Hematopoietic multipotent progenitor cell treated with erythropoietin and hydrocortisone succinate and interleukin-3 and kit ligand, for 4 days (in vitro differentiated cells): ENCODE measurements at places on chromosomes 6 and 20.

DNA sequence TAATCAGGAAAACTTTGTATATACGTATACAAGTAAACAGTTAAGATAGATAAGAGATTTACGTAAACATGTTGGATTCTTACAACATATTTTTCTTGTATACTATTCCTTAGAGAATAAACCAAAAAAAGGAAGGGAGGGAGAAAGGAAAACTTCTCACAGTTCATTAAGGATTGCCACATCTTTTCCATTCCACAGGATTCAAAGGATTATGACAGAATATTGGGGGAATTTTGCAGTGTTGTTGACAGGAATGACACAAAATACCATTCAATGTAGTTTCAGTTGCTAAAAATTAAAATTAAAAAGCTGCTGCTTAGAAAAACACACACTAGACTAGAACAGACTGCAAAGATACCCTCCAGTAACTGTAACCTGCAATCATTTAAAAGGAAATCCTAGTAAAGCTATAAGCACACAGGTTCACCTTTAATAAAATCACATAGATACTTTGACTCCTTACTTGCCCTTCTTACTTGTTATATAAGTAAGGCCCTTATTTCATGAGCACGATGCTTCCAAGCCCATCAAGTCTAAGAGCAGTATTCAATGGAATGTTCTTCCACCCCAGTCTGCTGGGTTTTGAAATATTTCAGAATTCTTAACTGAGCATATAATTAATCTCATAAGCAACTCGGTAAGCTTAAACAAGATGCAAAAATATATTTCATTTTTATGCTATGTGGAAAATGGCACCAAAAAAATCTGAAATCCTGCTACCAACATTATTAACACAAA, 107.8 kb downstream of the SMLR1 start:
- DNase-seq, result no peak

DNA sequence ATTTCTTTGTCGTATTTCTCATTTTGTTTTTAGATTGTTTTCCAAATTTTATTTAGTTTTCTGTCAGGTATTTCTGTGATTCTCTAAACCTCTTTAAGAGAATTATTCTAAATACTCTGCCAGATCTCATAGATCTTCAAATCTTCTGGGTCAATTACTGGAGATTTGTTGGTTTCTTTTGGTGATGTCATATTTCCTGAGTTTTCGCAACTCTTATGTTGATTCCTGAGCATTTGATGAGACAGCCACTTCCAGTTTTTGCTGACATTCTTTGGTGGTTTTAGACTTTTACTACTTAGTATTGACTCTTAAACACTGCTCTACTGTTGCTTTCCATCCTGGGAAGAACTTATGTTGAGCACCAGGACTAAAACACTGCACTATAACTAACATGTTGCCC, 21.9 kb downstream of the ADGB start:
- DNase-seq, result peak; percentile 13

GRCh38 chr6:43614396-43614730, 14.7 kb downstream of the GTPBP2 start:
- no peak for DNase-seq

DNA sequence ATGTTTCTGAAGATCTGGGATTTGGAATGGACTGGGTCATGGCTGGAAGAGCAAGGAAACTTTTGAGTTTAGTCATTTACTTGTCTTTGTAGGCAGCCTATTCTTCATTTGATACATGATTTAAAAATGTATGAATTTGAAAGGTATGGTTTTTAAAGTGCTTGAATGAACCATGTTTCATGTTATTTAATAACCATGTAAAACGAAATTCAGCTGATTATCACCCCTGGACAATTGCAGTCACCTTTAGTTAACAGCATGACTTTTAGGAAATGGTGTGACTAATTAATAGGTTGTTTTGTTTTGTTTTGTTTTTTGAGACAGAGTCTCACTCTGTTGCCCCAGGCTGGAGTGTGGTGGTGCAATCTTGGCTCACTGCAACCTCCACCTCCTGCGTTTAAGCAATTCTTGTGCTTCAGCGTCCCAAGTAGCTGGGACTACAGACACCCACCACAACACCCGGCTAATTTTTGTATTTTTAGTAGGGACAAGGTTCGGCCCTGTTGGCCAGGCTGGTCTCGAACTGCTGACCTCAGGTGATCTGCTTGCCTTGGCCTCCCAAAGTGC, 2.1 kb downstream of the STX11 start:
- DNase-seq, result no peak

DNA sequence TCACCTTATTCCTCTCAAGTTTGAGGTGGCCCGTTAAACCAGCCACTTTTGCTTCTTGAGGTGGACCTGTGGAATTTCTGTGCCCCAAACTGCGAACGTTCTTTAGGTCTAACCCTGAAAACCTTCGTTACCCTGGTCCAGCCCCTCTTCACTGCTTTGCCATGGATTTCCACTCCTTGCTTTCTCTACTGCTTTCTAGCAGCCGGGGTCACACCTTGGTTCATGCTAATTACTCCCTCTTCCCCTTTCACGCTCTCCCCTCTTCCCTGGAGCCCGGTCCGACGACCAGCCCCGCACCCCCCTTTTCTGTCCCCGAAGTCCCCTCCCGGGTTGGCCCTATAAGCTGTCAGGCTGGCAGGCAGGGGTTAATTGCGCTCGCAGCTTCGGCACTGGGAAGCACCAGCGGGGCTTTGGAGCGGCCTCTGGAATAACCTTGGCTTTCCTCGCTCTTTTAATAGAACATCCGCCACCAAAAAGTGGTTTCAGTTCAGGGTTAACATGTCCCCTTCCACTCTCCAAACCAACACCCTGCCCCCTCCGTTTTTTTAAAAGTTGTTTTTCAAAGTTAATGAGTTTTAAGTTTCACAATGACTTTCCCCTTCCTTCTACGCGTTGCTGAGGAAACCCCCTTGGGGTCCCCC, 1.4 kb upstream of the HIVEP1 start:
- peak; percentile 65 for DNase-seq

- no peak for DNase-seq
These were observed 1959.2 kb upstream of the DEFB115 start for GRCh38 chr20:29298271-29298590.

- peak; percentile 76 for DNase-seq
These were observed 92.2 kb downstream of the CEP57L1 start for GRCh38 chr6:109187399-109188114.

DNA sequence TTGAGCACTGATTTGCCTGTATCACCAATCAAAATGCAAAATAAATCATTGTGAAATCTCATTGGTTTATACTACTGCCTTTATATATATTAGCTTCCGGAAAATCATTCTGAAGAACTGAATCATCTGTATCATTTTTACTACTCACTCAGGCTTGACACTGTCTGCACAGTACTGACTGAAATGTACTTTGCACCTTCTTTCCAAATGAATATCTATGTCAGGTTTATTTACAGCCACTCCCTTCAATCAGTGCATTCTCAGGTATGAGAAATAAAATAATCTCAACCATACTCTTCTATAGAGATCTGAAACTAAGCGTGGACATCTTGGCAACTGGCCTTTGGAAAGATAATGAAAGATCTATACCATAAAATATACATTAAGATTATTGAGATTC, 2.7 kb downstream of the KHDRBS2 start:
- no peak for DNase-seq

DNA sequence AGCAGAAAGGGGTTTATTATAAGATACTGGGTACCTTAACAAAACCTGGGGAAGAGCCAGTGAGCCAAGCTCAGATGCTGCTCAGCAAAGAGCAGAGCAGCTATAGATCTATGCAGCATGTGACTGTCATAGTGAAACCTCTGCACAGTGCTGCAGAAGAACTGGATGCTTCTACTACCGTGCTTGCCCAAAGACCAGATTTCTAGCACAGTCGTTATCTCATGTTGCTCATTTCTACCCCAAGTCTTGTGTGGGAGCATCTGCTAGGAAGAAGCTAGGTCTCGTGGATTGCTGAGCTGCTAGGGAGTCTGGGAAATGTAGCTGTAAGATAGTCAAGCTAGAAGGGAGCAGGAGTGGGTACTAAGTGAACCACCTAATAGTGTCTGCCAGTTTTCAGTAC, 31.7 kb upstream of the GNRH2 start:
- DNase-seq, result no peak

- DNase-seq, result no peak
These were observed 220.1 kb upstream of the DTNBP1 start for GRCh38 chr6:15882915-15883314.

GRCh38 chr6:167091026-167091804, 31.7 kb upstream of the CCR6 start:
- peak; percentile 83 for DNase-seq

DNA sequence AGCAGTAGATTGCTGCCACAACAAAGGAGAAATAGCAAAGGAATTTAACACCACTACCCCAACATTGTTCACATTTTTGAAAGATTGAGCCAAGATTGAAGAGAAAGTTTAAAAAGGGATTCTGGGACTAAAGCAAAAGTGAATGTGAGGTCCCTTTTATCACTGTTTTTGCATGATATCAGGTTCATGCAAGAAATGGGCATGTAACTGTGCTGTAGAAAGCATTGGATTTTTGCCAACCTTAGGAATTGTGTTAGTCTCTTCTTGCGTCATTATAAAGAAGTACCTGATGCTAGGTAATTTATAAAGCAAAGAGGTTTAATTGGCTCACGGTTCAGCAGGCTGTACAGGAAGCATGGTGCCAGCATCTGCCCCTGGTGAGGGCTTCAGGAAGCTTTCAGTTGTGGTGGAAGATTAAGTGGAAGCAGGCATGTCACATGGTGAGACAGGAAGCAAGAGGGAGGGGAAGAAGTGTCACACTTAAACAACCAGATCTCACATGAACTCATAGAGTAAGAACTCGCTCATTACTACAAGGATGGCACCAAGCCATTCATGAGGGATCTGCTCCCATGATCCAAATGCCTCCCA, 4.6 kb upstream of the GJB7 start:
- peak; percentile 61 for DNase-seq

DNA sequence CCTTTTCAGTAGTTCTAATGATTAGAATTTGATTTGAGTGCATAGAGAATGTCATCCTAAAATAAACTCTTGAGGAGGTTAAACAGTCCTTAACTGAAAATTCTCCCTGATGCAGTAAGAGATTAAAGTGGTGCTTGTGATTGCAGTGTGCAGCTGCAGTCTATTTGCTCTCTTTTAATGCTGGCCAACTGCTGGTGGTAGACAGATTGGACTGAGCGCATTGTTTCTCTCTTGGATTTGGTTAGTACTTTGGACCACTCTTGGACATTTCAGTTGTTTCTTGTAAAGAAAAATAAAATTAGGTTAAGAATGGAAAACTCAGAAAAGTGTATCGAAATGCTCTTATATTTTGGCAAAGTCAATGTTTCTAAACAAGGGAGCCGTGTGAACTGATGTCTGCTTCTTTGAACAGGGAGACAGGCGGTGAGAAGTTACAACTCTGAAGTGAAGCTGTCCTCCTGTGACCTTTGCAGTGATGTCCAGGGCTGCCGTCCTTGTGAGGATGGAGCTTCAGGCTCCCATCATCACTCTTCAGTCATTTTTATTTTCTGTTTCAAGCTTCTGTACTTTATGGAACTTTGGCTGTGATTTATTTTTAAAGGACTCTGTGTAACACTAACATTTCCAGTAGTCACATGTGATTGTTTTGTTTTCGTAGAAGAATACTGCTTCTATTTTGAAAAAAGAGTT, 127.2 kb downstream of the CD109 start:
- DNase-seq, result no peak

GRCh38 chr6:144886682-144887081, 601.5 kb downstream of the UTRN start:
- DNase-seq, result peak; percentile 98

DNA sequence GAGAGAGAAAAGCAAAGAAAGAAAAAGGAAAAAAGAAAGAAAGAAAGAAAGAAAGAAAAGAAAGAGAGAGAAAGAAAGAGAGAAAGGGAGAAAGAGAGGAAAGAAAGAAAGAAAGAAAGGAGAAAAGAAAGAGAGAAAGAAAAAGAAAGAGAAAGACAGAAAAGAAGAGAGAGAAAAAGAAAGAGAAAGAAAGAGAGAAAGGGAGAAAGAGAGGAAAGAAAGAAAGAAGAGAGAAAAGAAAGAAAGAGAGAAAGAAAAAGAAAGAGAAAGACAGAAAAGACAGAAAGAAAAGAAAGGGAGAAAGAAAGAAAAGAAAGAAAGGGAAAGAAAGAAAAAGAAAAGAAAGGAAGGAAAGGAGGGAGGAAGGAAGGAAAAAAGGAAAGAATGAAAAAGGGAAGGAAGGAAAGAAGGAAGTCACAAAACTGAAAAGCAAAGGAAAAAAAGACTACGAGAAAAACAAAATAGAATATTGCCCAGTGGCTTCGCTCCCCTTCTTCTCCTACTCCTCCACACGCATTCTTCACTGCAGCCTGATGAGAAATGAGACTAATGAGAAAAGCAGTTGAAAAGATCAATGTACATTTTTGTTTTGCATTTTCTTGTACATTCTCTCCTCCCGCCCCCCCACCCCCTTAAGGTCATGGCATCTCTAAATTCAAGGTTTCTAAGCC, 170.0 kb downstream of the SOD2 start:
- DNase-seq, result no peak

DNA sequence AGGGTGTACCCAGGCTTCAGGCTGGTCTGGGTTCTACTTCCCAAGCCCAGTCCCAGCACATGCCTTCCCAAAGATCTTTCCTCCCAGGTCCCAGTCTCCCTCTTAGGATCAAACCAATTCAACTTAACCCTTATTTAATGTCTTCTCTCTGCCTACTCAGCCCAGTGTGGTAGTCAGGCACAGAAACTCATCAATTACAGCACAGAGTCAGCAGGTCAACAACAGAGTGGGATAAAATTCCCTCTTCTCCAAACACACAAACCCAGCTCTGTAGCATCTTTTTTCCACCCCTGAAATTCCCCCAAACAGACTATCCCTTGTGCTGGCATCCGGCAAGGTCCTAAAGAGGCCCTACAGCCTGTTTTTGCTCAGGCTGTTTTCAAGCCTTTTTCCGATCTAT, 47.3 kb upstream of the CDYL start:
- no peak for DNase-seq

DNA sequence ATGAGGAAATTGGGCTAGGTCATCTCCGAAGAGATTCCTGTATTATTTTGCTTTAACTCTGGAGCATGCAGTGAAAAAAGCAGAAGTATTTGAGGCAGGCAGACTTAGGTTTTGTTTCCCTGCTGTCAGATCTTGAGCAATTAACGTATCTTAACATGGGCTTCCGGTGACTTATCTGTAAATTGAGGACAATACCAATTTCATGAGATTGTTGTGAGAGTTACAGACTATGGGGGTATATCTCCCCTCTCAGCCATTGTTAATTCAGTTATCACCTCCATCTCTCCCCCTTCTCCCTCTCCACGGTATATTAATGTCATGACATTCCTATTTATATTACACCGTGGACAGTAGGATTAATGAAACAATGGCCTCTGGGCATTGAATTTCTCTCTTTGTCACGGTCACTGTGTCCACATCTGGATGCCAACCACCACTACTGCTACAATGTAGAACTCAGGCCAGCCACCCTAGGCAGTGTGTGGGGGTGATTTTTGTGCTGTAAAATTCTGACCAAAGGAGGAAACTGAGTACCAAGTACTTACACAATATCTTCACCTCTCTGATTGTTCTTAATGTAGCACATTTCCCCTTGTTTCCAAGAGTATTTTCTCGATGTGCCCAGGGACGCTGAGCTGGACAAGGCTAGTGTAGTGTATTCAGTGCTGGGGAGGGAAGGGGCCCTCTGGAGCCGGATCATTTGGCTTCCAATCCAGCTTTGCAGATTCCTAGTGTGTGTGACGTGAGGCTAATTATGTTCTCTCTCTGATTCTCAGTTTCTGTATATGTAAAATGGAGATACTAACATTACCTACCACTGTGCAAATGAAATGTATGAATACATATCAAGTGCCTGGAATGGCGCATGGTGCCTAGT, 77.2 kb downstream of the GCNT2 start:
- peak; percentile 90 for DNase-seq

- no peak for DNase-seq
These were observed 15.4 kb downstream of the POPDC3 start for GRCh38 chr6:105164418-105164817.
